ENCODE measurements at places on chromosomes 5 and 9.

DNA sequence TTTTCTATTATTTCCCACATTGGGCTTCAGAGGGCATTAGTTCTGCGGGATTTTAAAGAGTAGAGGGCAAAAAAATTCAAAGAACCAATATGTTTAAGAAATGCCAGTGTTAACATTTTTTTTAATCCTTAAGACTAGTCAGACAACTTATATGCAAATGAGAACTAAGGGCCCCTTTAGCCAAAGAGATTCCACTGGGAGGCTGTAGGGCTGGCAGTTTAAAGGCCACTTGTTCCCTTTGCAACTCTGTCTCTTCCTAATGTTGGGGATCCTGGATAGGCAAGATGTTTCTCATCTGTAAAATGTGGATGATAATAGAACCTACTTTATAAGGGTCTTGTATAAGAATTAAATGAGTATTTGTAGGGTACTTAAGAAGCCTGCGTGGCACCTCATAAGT is 1395.9 kb downstream of the PTPRD start:
- no peak for DNase-seq

- DNase-seq, result no peak
These were observed 620.6 kb upstream of the DAB2 start for GRCh38 chr5:40045429-40045828.

GRCh38 chr5:124504081-124504916 is 242.1 kb downstream of the ZNF608 start:
- DNase-seq, result peak; percentile 18

DNA sequence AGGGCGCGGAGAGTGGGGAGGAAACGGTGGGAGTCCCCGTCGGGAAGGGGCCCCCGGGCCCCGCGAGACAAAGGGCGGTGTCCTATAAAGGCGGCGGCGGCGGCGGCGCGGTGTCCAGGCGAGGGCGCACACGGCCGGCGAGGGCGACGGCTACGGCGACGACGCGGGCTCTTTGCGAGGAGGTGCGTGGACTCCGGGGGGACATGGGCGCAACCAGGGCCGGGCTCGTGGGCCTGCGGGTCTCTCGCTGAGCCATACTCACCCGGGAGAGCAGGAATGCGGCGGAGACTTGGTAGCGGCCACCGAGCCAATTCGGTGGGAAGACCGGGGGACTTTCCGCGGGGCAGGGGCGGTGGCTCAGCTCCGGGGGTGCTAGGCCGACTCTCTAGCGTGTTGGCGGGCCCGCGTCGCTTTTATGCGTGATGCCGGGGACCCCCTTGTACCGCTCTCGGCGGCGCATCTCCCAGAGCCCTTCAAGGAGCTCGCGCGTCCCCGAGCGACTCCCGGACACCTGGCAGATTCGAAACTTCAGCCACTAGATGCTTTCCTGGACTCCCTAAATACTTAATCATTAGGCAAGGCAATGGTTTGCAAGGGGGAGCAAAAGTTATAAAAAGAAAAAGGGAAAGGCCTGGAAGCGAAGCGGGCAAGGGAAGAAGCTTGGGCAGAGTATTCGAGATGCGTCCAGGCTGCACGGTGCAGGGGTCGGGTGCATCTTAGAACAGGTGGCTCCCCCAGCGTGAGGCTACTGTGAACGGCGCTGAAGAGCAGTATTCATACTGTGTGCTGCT is 5.9 kb upstream of the TAL2 start:
- peak; percentile 44 for DNase-seq

DNA sequence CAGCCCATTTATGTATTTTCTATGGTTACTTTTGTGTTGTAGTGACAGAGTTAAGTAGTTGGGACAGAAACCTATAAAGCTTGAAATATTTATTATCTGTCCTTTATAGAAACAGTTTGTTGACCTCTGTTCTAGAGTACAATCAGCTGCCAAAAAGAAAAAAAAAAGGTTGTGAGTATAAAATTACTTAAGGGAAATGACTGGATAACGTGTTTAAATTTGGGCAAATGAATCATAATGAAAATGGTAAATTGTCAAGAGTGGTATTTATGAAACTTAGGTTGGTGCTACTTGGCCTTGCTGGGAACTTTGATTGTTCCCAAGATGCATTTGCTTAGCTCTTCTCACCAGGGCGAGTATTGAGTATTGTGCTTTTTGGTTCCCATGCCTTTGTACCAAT is 70.2 kb upstream of the IL6ST start:
- no peak for DNase-seq

- no peak for DNase-seq
These were observed 14.0 kb downstream of the DDX46 start for GRCh38 chr5:134772461-134773125.

- DNase-seq, result no peak
These were observed 1234.8 kb upstream of the C9orf72 start for GRCh38 chr9:28808042-28808441.

GRCh38 chr5:36261186-36261585 is 19.5 kb upstream of the NADK2 start:
- DNase-seq, result no peak

GRCh38 chr5:134465816-134466240 is 54.1 kb upstream of the CDKN2AIPNL start:
- peak; percentile 77 for DNase-seq

DNA sequence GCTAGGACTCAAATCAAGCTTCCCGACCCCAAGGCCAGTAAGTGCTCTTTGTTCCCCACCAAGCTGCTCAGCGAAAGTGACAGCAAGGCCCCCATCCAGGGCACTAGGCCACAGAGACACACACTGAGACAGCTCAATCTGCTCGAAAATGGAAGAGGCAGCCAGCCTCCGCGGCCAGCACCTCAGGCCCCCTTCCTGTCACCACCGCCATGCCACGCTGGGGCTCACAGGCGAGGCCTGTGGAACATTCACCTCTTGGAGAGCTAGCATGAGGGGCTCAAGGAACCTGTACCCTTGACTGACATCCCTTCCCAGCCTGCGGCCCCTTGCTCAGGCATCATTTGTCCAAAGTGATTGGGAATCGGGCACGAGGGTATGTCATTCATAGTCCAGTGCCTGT is 71.4 kb downstream of the PAX5 start:
- no peak for DNase-seq

DNA sequence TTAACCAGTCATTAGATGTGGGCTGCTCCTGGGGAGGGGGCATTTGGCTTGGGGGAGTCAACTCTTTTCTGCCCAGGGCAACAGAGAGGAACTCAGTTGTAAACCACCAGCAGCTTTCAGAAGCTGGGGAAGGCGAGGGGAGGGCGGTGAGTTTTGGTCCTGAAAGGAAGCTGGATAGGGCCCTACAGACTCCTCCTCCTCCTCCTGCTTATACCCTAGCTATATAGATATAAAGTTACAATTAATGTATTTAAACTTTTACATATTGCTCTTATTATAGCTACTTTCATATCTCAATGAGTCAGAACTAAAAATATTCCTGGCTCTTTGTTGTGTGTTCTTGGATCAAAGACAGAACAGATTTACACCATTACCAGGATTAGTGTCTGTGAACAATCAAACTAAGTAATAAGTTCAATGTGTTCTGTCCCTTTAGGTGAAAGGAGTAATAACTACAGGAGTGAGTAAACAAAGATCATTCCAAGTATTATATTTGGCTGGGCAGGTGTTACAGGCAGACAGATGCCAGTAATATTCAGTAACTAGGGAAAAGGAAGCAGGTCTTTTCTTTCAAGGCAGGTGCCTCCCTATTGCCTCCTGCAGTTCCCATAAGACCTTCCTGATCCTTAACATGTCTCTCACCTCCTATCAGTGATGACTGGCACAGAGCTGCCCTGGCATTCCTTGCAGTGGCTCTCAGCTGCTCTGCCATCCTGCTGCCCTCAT is 20.5 kb upstream of the VPS13A start:
- no peak for DNase-seq

GRCh38 chr5:932151-932627 is 39.5 kb downstream of the TRIP13 start:
- no peak for DNase-seq

DNA sequence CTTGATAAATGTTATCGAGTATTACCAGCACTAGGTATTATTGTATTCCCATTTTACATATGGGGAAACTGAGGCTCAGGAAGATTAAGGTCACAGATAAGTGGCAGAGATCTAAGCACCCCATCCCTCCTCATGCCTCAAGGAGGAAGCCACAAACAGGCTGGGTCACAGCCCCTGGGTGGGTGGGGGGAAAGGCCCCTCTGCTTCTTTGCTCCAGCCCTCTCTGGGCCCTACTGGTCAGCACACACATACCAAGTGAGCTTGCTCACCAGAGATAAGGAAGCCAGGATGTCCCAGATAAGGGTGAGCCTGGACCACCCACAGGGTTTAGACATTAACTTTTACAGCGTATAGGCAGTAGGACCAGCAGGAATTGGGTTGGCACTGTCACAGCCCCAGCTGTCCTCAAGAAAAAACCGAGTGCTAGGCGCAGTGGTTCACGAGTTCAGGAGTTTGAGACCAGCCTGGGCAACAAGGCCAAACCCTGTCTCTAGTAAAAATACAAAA is 45.3 kb downstream of the STK10 start:
- DNase-seq, result no peak

- no peak for DNase-seq
These were observed 60.5 kb upstream of the RAPGEF1 start for GRCh38 chr9:131800366-131800765.

GRCh38 chr5:77168879-77169244 is 41.6 kb upstream of the PDE8B start:
- no peak for DNase-seq

DNA sequence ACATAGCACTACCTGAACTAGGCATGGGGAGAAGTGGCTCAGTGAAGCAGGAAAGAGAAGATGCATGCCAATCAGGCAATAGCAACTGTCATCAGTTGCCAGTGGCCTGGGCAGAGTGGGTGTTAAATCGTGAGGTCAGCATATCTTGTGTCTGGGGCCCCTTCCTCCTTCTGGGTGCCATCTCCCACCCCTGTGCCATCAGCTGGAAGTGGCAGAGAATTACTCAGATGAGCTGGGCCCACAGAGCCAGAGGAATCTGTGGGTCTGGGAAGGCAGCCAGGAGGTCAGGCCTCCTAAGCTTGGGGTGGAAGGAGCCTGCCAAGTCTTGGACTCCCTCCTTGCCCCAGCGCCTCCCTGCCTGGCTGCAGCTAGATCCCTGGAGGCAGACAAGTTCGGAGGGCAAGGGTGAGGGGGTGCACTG is 66.5 kb downstream of the GALNT12 start:
- no peak for DNase-seq

DNA sequence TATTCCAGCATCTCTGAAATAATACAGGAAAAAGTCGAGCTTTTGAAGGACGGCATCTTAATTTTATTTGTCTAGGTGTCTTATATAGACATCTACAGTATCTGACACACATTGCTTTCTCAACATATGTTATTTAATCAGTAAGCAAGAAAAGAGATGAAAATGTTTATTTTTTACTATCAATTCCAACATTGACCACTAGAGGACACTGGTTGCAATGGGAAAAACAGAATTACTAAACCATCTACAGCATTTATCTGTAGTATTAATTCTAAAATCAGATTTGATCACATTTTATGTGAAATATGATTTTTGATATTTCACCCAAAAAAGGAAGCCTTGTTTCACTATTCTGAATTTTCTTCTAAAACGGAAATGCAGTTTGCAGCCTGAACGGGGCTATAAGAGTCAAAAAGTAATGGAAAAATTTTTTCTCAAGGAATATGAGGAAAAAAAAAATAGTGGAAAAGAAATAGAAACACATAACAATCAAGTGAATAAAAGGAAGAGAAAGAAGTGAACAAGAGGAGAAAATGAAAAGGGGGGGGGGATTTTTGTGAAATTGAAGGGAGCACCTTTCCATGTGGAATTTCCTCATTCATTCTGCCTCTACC is 98.6 kb downstream of the OSTF1 start:
- DNase-seq, result no peak

DNA sequence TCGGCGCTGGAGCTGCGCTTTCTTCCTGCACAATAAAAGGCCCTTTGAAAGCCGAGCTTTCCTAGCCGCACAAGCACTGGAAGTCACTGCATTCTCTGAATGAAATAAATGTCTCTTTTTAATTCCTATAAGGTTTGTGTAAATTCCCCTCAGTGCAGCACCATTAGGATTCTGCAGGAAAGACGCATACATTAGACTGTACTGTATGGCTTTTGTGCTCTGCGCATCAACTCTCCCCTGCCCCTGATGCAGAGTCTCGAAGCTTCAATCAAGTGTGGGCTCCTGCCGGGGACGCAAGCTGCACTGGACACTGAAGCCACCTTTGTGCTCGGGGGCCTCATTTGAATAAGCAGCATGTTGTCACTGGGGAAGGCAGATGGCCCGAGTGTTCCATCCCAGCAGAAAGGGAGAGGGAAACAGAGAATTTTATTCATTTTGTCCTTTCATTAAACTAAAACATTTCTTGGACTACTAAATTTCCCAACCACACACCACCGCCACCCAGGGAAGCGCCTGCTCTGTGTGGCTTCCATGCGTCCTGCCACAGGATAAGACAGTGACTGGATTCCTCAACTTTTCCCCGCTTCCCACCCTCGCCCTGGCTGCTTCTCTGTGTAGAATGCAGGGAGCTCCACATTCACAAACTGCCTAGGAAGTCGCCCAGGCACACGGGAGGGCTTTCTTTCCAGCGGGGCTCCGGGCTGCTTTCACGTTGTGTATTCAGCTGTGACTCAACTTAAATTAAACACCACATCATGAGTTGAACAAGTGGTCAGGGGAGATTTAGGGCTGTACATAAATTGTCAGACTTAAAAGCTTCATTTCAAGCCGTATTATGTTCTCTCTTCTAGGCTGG is 635.4 kb downstream of the IRX1 start:
- no peak for DNase-seq

- DNase-seq, result no peak
These were observed 286.1 kb upstream of the IRX1 start for GRCh38 chr5:3309538-3309937.

DNA sequence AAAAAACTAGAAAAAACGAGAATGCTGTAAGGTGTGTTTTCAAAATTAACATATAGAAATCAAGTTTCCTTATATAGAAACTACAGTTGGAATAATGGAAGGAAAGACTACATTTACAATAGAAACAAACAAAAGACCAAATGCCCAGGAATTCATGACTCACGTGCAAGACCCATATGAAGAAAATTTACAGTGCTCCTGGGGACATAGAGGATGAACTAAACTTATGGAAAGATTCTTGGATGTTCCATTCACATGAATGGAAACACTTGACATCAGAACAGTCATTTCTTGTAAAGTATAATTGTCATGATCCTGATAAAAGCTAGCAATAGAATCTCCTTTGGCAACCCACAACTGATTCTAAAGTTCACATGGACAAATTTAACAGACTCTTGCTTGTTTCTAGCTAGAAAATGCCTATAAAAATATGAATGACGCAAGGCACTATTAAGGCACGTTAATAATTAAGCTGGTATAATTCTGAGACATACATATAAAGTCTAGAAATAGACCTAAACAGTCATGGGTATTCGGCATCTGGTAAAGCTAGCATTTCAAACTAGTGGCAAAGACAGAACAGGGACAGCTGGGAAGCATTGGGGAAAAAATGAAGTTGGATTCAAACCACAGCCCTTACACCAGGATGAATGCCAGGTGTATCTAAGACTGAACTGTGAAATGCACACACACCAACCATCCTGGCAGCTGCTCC is 5.1 kb upstream of the ZFP62 start:
- no peak for DNase-seq

- DNase-seq, result no peak
These were observed 80.1 kb upstream of the ITGA1 start for GRCh38 chr5:52707616-52708015.

GRCh38 chr9:133374612-133375115 is 1.2 kb downstream of the SURF4 start:
- peak; percentile 54 for DNase-seq

- no peak for DNase-seq
These were observed 70.5 kb upstream of the OR2K2 start for GRCh38 chr9:111400564-111400898.

- DNase-seq, result peak; percentile 83
These were observed 1.7 kb downstream of the FST start for GRCh38 chr5:53481887-53482716.

GRCh38 chr5:154273028-154273617 is 82.6 kb downstream of the GALNT10 start:
- DNase-seq, result no peak
